Adipose tissue (tissue), 3 donors: ENCODE measurements at places on chromosomes 12 and 14. TPM values are rescaled to one million over a fixed set of nuclear protein-coding genes. Genes with fewer than 3 reads are reported as not detected.

MGAT4C gene
- 0.03 TPM for polyA plus RNA-seq

SPTB gene
- polyA plus RNA-seq = 3.0 TPM

A2M gene
- polyA plus RNA-seq = 151 TPM

STAC3 gene
- 4.5 TPM for polyA plus RNA-seq

KRT82 gene
- polyA plus RNA-seq = not detected

FGF23 gene
- not detected for polyA plus RNA-seq

KSR2 gene
- polyA plus RNA-seq = 0.01 TPM

JAG2 gene
- polyA plus RNA-seq = 19.0 TPM

NUBPL gene
- 2.9 TPM for polyA plus RNA-seq

SERPINA12 gene
- not detected for polyA plus RNA-seq

CLEC14A gene
- 60.2 TPM for polyA plus RNA-seq

NDUFA12 gene
- polyA plus RNA-seq = 104 TPM

ATN1 gene
- 38.1 TPM for polyA plus RNA-seq

CCDC177 gene
- polyA plus RNA-seq = not detected

RAD9B gene
- polyA plus RNA-seq = 0.13 TPM

PNMA1 gene
- 21.6 TPM for polyA plus RNA-seq

LGALS3 gene
- 565 TPM for polyA plus RNA-seq

ADCY4 gene
- 8.7 TPM for polyA plus RNA-seq

TAS2R46 gene
- polyA plus RNA-seq = not detected

PUS1 gene
- 37.0 TPM for polyA plus RNA-seq

PRMT5 gene
- polyA plus RNA-seq = 32.7 TPM

KRT77 gene
- not detected for polyA plus RNA-seq

KCNMB4 gene
- polyA plus RNA-seq = 0.58 TPM

SELPLG gene
- 14.1 TPM for polyA plus RNA-seq

ALKBH1 gene
- 6.3 TPM for polyA plus RNA-seq
